ENCODE measurements at places on chromosomes 7 and 10.

- DNase-seq, result no peak
Measured at GRCh38 chr7:90564455-90564854, 31.7 kb upstream of the CDK14 start.

GRCh38 chr10:6701289-6701688 lies 121.2 kb upstream of the PRKCQ start:
- no peak for DNase-seq

DNA sequence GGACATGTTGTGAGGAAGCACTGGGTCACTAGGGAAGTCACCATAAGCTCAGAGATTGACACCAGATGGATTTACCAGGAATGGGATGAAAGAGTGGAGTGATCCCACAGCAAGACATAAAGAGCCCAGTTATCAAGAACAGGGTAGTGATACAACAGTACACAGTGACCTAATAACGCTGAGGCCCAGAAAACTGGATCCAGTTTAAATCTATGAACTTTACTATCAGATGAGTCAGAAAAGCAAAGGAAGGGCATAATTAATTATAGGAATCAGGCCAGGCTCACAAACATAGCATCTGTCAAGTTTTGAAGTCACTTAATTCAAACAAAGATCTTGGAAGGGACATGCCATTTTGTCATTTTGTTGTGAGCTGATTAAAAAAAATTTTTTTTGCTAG lies 73.5 kb downstream of the LRRN3 start:
- DNase-seq, result no peak

GRCh38 chr7:94875201-94875600 lies 32.2 kb upstream of the PPP1R9A start:
- no peak for DNase-seq

All from skeletal muscle cell (primary cell).